ENCODE measurements at places on chromosomes 7 and 10. TPM values are rescaled to one million over a fixed set of nuclear protein-coding genes. Genes with fewer than 3 reads are reported as not detected.

DNA sequence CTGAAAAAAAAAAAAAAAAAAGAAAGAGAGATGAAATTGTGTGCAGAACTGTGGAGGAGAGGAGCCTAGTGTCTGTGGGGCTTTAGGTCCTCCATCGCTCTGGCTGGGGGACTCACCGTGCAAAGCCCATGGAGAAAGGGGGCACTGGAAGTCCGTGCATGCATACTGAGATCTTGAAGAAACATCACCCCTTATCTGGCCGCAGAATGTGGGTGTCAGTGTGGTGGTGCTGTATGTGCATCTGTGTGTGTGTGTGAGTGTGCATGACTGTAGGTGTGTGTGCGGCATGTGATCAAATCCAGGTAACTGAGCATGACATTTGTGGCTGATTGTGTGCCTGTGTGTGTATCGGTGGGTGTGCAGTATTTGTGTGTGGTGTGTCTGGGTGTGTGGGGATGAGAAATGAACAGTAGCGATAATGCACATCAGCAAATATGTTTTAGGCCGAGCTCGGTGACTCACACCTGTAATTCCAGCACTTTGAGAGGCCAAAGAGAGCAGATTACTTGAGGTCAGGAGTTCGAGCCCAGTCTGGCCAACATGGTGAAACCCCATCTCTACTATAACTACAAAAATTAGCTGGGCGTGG lies 8.8 kb upstream of the CLDN3 start:
- no peak overlapping the region for H3K27ac ChIP-seq
- no peak for DNase-seq
- no peaks in the 10 kb centered on the region for H3K36me3 ChIP-seq

DNA sequence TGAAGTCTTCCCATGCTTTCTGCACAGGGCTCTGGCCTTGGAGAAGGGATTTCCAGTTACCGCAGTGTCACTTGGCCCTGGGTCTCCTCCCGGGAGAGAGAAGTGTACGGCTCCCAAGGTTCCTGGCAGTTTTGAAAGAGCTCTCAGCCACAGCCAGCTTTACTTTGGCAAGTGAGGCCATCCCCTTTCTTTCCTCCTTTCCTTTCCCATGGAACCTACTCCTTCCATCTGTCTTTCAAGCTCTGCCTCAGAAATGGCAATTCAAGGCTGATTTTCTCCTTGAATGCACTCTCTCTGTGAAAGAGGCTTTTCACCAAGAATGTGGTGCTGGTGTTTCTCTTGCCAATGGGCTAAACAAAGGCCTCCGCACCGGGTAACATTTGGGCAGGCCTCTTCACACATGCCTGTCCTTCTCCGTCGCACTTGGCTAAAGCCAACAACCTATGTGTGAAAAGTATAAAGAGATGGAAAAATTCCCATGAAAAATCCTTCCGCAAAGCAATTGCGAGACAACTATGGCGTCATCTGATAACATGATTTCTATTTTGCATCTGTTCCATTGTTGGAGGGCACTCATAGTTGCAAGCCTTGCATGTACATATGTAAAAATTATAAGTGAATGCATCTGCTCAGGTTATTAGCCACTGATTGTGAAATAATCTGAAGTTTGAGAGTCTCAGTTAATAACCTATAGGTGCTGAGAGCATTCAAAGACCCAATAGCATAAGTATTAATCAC lies 125.4 kb downstream of the PFKFB3 start:
- H3K4me3 ChIP-seq = no peak overlapping the region
- no peak overlapping the region for H3K27ac ChIP-seq
- no peaks in the 10 kb centered on the region for H3K4me1 ChIP-seq
- no peak for DNase-seq
- no peaks in the 10 kb centered on the region for H3K36me3 ChIP-seq

- no peaks in the 10 kb centered on the region for H3K36me3 ChIP-seq
- DNase-seq = no peak
- no peaks in the 10 kb centered on the region for H3K4me1 ChIP-seq
These were observed 346.1 kb upstream of the ANKRD30A start for GRCh38 chr10:36779238-36779846.

GRCh38 chr7:1749864-1750466 lies 79.9 kb downstream of the ELFN1 start:
- H3K4me3 ChIP-seq = no peak overlapping the region
- H3K36me3 ChIP-seq = no peaks in the 10 kb centered on the region
- H3K27ac ChIP-seq = no peak overlapping the region
- DNase-seq = no peak
- H3K4me1 ChIP-seq = no peaks in the 10 kb centered on the region

DNA sequence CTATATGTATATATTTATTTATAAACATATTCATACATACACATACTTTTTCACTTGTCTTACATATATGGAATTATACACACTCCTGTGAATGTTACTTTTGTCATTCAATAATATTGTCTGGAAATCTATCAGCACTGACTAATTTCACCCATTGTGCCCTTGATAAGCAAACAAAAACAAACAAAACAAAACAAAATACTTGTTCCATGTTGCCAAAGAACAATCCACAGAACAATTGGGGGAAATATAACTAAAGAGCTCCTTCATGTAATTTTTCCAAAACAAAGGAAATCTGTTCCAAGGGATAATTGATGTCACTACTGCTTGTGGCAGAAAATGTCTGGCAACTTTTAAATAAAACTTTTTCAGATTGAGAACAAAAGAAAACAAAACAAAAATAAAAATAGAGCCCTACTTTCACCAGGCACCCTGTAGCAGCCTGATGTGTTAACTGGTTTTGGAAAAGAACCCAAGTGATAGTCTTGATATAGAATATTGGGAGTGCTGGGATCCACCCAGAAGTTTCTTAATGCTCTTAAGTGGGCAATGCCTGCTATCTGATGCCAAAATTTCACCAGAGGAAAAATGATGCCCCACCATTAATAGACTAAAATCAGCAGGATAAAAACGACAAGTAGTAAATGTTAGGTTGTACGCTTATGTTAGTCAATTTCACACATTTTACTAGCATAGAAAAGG lies 34.0 kb upstream of the CCDC7 start:
- no peak for DNase-seq
- no peak overlapping the region for H3K27ac ChIP-seq
- no peak overlapping the region for H3K4me3 ChIP-seq
- H3K4me1 ChIP-seq = no peaks in the 10 kb centered on the region
- no peaks in the 10 kb centered on the region for H3K36me3 ChIP-seq

Gene HYAL4
- not detected for total RNA-seq

Gene PCLO
- 3.3 TPM for total RNA-seq

GRCh38 chr10:121648059-121648458 lies 49.8 kb upstream of the FGFR2 start:
- no peaks in the 10 kb centered on the region for H3K4me1 ChIP-seq
- H3K27ac ChIP-seq = no peak overlapping the region
- no peak overlapping the region for H3K4me3 ChIP-seq
- no peaks in the 10 kb centered on the region for H3K27me3 ChIP-seq

DNA sequence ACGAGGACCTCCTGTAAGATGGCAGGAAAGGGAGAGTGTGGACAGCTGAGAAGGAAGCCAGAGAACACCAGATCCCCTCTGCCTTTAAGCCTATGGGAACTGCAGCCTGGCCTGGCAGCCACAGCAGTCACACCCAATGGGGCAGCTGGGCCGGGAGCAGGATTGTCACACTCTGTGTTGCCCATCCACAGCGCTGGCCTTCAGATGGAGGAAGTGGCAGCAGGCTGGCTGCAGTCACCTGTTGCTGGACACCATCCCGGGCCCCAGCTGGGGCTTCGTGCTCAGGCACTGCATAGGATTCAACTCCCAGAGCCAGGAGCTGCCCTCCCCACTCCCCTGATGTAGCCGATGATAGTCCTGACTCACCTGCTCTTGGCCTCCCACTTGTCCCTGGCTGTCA lies 114.4 kb downstream of the COL13A1 start:
- no peak overlapping the region for H3K27ac ChIP-seq
- no peaks in the 10 kb centered on the region for H3K4me1 ChIP-seq
- H3K27me3 ChIP-seq = no peaks in the 10 kb centered on the region
- DNase-seq = no peak
- no peak overlapping the region for H3K4me3 ChIP-seq

Gene PAX4
- total RNA-seq = not detected

Gene ASB13
- total RNA-seq = 10.9 TPM

- H3K27me3 ChIP-seq = no peaks in the 10 kb centered on the region
- no peak overlapping the region for H3K4me3 ChIP-seq
- H3K36me3 ChIP-seq = no peaks in the 10 kb centered on the region
- H3K27ac ChIP-seq = no peak overlapping the region
- no peak for DNase-seq
These were observed 26.7 kb upstream of the GGCT start for GRCh38 chr7:30531286-30531685.

DNA sequence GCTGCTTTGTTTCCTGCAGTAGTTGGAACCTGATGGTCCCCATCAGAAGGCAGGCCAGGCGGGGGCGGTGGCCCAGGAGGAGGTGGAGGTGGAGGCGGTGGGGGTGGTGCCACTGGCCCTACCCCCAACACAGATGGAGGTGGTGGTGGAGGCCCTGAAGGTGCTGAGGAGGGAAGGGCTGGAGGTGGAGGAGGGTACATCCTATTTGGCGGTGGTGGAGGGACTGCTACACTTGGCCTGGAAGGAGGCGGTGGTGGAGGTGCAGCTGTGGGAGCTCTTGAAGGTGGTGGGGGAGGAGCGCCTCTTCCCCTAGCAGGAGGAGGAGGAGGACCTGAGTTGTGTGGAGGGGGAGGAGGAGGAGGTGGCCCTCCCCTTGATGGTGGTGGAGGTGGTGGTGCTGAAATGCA lies 36.8 kb downstream of the LMOD2 start:
- no peaks in the 10 kb centered on the region for H3K27me3 ChIP-seq
- H3K4me1 ChIP-seq = peaks cover 12% of the 10 kb centered on the region
- no peak overlapping the region for H3K4me3 ChIP-seq
- H3K27ac ChIP-seq = no peak overlapping the region
- H3K36me3 ChIP-seq = no peaks in the 10 kb centered on the region

Gene LBX1
- not detected for total RNA-seq

Gene CFAP58
- 0.53 TPM for total RNA-seq

Gene MMD2
- total RNA-seq = not detected
